ENCODE measurements at places on chromosomes 3 and 15.

DNA sequence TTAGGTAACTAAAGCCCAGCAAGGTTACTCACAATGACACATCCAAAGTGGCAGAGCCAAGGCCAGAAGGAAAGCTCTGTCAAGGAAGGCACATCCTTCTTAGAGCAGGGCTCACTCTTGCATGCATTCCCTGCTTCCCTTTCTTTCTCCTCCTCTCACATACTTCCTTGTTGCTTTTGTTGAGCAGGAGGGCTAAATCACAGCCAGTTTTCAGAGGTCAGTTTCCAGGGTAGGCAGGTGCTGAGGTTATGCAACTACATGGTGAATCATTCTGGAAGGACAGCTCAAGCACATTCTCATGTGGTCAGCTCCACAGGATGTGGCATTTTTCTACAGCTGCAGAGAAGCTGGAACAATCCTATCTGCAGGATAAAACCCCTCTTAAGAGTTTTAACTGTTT, 275.6 kb downstream of the ZNF621 start:
- DNase-seq, result no peak

- no peak for DNase-seq
Measured at GRCh38 chr3:8500319-8500988, 1.2 kb upstream of the LMCD1 start.

GRCh38 chr3:115359536-115359935, 212.4 kb upstream of the ZBTB20 start:
- DNase-seq, result no peak

GRCh38 chr15:73989001-73989798, 2.9 kb downstream of the STOML1 start:
- DNase-seq, result no peak
